ENCODE measurements at places on chromosomes 7 and 10.

GRCh38 chr7:90574146-90574819 lies 21.8 kb upstream of the CDK14 start:
- no peak for DNase-seq

DNA sequence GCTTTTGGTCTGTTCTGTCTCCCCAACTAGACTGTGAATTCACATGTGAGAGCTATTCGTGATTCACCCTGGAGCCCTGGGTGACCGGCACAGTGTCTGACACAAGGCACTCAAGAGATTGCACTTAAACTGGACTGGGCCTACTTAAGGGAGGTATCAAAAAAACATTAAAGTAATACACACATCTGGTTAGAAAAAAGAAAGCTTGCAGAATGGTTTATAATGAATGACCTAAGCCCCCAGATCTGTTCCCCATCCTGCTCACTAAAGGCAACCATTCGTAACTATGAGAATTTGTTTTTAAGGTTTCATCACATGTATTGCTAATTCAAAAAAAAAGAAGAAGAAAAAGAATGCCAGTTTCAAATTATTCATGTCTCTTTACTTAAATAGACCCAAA lies 74.5 kb downstream of the DGKI start:
- no peak for DNase-seq

DNA sequence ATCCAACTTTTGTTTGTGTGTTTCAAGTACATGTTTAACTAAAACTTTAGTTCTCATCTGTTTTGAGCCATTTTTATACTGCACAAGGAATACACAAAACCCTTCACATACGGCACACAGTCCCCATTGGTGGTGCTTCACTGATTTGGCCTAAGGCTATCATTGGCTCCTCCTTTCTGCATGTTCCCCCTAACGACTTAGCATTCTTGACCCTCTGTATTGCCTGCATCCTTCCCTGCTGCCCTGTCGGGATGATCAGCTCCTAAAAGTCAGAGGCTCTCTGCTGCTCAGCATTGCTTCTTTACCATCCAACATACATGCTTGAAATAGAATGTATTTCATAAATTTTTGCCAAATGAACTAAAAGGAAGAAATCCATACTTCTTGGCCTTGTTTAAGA lies 111.4 kb upstream of the ABCB5 start:
- DNase-seq, result no peak

DNA sequence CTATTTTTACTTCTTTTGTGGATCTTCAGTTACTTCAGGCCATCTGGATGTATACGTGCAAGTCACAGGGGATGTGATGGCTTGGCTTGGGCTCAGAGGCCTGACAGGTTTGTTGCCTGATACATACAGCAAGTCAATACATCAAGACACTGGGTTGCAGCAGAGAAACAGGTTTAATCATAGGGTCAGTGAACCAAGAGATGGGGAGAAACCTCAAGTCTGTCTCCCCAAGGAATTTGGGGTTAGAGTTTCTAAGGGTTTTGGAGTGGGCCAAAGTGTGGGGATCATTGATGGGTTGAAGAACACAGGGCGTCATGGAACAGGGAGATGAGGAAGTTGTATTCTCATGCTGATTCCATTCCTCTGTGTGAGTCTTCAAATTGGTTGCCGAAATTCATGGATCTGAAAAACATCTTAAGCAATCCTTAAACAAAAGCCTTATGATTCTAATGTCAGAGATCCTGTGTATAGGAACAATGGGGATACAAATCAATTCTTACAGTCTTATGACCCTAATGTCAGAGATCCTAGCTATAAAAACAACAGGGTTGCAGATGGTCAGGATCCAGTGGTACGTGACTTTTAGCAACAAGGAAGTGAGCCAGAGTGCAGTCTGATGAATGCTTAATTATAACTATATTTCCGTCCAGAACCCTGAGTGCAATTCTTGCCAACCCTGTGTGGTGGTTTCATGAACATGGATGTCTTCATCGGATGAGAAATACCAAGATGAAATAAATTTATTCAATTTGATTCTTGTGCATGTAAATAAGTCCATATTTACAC lies 18.9 kb downstream of the OTUD1 start:
- DNase-seq, result no peak

GRCh38 chr7:12719981-12720865 lies 32.8 kb downstream of the ARL4A start:
- DNase-seq, result no peak

DNA sequence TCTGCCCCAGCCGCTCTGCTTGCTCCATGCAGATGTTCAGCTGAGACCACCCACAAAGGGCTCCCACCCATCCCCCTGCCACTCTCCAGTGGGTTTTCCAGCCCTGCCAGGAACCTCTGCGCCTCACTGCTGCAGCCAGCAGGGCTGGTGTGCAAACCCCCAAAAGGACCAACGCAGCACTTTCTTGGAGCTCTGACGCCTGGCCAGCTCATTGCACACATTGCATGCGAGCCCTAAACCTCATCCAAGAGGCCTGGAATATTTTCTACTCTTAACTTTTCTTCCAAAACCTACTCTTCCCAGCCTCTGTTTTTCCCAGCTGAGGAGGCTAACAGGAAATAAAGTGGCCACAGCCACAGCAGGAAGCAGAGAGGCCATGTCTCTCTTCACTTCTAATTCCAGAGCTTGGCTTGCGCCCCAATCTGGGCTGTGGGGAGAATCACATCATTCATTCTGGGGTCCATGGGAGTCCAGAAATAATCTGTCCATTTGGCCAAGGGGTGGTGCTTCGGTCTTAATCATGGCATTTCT lies 4.6 kb upstream of the FAM170B start:
- DNase-seq, result no peak

GRCh38 chr10:102665904-102666509 lies 21.7 kb downstream of the TRIM8 start:
- no peak for DNase-seq

GRCh38 chr7:94449151-94449725 lies 54.5 kb downstream of the COL1A2 start:
- no peak for DNase-seq

DNA sequence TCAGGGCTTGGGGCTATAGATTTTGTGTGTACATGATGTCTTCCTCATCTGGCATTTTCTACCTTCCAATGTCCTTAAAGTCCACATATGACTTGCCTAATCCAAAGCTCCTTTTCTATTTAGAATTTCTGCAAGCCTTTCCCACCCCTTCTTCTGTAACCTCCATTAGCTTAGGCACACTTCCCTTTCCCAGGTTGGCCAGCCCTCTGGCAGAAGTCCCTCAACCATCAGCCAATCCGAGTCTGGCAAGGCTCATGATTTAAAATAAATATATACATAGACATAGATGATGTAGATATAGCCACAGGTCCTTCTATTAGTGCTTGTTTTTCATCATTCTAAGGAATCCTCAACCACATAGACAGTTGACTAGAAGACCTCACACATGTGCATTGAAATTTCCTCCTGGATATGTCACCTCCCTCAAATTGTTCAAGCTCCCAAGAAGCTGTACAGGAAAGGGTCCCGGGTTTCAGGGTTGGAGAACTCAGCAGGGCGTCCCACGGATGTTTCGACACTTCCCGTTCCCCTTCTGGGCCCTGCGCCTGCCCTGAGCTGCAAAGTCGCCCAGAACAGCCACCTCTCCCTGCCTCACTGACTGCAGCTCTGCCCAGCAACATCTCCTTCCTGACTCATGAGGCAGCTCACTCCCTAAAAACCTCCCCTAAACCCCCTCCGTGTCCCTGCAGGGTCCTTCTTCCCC lies 20.4 kb upstream of the PIK3AP1 start:
- DNase-seq, result no peak

DNA sequence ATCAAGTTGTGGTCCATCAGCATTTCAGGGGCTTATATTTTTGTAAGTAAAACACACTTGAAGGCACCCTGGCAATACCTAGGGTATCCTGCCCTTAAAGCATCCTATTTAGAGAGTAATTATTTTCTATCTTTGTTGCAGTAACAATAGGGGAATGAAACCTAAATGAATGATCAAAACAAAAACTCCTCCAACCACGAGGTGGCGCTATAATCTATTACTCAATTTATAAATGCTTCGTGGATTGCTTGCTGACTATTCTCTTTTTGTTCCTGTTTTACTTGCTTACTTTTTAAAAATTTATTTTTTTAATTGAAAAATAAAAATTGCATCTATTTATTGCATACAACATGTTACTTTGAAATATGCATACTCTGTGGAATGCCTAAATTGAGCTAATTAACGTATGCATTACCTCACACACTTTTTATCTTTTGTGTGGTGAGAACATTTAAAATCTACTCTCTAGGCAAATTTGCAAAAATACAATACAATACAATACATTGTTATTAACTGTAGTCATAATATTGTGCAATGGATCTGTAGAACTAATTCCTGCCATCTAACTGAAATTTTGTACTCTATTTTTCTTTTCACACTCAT lies 147.7 kb upstream of the BMPER start:
- no peak for DNase-seq

GRCh38 chr7:10463701-10464100 lies 510.0 kb upstream of the PHF14 start:
- DNase-seq, result no peak

- no peak for DNase-seq
These were observed 129.4 kb upstream of the RHOBTB1 start for GRCh38 chr10:61073391-61073790.

DNA sequence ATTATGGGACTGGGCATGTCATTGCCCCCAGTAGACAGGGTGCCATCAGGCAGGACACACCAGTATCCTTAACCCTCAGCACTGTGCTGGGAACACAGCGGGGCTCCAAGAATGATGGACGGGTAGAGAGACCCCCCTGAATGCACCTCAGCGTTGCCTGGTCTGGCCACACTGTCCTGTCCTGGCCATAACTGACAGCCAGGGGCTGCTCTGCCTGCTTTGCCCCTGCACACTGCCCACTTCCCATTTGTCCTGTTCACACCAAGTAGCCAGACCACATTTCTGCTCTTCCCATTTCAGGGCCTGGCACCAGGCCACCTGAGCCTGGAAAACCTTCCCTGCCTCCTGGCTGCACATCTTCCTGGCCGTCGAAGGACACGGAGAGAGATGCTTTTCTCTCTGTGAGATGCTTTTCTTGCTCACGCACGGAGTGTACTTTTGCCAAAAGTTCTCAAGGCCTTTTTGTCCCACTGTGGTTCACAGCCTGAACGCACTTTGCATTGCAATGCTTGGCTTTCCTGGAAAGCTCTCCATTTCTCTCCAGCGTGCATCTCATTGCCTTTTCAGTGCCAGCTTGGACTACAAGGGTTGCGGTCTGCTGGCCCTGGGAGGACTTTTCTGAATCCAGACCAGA lies 131.0 kb upstream of the EEPD1 start:
- DNase-seq, result no peak

DNA sequence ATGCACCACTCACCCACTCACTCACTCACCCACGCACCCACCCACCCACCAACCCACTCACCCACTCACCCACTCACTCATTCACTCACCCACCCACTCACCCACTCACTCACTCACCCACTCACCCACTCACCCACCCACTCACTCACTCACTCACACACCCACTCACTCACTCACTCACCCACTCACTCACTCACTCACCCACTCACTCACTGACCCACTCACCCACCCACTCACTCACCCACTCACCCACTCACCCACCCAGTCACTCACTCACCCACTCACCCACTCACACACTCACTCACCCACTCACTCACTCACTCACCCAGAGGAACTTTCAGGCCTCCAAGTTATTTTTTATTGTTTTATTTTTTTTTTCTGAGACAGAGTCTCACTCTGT lies 93.1 kb upstream of the MKI67 start:
- no peak for DNase-seq

GRCh38 chr7:1825897-1826741 lies 156.0 kb downstream of the ELFN1 start:
- no peak for DNase-seq

DNA sequence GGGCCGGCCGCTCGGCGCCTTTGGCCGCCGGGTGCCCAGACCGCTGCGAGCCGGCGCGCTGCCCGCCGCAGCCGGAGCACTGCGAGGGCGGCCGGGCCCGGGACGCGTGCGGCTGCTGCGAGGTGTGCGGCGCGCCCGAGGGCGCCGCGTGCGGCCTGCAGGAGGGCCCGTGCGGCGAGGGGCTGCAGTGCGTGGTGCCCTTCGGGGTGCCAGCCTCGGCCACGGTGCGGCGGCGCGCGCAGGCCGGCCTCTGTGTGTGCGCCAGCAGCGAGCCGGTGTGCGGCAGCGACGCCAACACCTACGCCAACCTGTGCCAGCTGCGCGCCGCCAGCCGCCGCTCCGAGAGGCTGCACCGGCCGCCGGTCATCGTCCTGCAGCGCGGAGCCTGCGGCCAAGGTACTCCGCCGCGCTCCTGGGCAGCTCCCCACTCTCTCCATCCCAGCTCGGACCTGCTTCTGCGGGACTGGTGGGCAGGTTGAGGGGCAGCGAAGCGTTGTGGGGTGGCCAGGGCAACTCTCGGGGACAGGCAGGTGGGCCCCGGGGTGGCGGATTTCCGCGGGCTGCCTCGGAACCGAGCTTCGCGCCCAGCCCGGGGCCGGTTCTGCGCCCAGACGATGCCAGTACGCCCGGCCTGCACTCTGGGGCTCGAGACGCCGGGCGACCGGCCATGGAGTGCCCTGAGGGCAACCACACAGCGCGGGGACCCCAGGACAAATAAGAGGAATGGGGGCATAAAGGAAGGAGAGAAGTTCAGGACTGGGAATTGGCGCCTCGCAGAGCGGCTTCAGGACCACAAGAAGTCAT lies 578 bp downstream of the HTRA1 start:
- no peak for DNase-seq

DNA sequence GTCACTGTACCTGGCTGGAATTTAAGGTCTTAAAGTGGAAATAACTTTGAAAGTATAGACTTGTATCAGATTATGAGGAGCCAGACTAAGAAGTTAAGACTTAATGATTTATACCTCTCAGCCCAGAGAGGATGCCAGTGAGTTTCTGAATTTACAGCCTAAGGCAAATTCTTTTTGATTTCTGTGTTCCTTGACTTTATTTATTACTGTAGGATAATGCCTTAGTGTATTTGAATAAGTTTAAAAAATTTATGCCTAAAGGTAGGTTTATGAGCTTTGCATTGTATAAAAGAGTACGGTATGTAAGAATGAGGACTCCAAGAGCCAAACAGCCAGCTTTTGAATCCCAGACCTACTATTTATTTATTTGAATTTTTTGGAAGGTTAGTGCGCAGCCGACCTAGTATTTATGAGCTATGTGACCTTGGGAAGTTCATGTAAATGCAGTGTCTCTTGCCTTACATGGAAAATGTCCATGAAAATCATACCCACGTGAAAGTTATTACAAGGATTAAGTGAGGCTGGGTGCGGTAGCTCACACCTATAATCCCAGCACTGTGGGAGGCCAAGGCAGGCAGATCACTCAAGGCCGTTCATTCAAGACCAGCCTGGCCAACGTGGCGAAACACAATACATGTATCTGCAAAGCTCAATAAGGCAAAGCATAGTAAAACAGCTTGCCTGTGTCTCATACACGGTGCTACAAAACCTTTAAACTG lies 174.6 kb downstream of the AUTS2 start:
- DNase-seq, result no peak

GRCh38 chr7:158114056-158114850 lies 473.4 kb downstream of the PTPRN2 start:
- no peak for DNase-seq

- no peak for DNase-seq
These were observed 10.6 kb downstream of the BRAF start for GRCh38 chr7:140914083-140914482.

GRCh38 chr10:113617086-113617485 lies 46.8 kb downstream of the NRAP start:
- DNase-seq, result no peak

Data from NCI-H774 (cell line).